NCI-H2081 treated with DMSO at 0.1 percent for 48 hours (cell line): ENCODE measurements at places on chromosomes 7 and 10.

GRCh38 chr7:8637322-8637721 is 203.9 kb downstream of the NXPH1 start:
- peak; percentile 38 for DNase-seq

GRCh38 chr7:24786941-24787340 is 29.7 kb upstream of the GSDME start:
- no peak for DNase-seq

- no peak for DNase-seq
Observed at GRCh38 chr10:12531305-12532220, 182.2 kb downstream of the CAMK1D start.

GRCh38 chr7:153381275-153382040 is 621.9 kb downstream of the ACTR3B start:
- no peak for DNase-seq

GRCh38 chr10:112695539-112695938 is 248.5 kb downstream of the VTI1A start:
- no peak for DNase-seq
